ENCODE measurements at places on chromosomes 2 and 18. TPM values are rescaled to one million over a fixed set of nuclear protein-coding genes. Genes with fewer than 3 reads are reported as not detected.

The SMYD1 gene
- not detected for total RNA-seq

The CCDC102B gene
- total RNA-seq: 0.93 TPM

The RAX gene
- total RNA-seq: not detected

The SLC16A14 gene
- 0.13 TPM for total RNA-seq

The TEX44 gene
- not detected for total RNA-seq

The UGT1A1 gene
- total RNA-seq: not detected

The SKOR2 gene
- not detected for total RNA-seq

The CTNNA2 gene
- total RNA-seq: not detected

The ANKRD62 gene
- total RNA-seq: not detected

The MARCO gene
- total RNA-seq: not detected

The FOXD4L1 gene
- not detected for total RNA-seq

The DYNAP gene
- total RNA-seq: not detected

The MC5R gene
- not detected for total RNA-seq

The GAD1 gene
- total RNA-seq: 0.14 TPM
